H1 (cell line): ENCODE measurements at places on chromosomes 7 and 10.

GRCh38 chr10:93991596-93992284, 2.0 kb upstream of the PLCE1 start:
- no peak for DNase-seq

GRCh38 chr10:91705948-91706670, 73.2 kb upstream of the PPP1R3C start:
- no peak for DNase-seq

- no peak for DNase-seq
Observed at GRCh38 chr7:45013465-45013967, 13.5 kb downstream of the CCM2 start.

GRCh38 chr10:9301148-9301547, 1246.7 kb downstream of the GATA3 start:
- no peak for DNase-seq

DNA sequence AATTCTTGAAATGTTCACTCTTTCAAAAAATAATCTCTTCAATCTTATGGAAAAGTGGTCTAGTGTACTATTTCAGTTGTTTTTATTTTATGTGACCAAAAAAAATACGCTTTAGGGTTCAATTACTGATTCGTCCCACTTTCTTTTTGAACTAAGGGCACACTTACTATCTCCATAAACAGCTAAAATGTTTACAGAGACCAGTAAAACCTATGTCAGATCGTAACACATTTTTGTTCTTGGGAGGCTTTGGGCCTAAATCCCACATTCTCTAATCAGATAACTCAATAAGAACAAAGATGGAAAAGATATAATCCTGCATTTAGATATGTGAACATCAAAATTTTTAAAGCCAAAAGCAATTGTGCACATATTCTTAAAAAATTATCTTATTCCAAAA, 29.8 kb upstream of the EPC1 start:
- no peak for DNase-seq

- no peak for DNase-seq
Observed at GRCh38 chr7:38303866-38304265, 30.4 kb upstream of the TARP start.
